ENCODE measurements at places on chromosomes 2 and 18.

DNA sequence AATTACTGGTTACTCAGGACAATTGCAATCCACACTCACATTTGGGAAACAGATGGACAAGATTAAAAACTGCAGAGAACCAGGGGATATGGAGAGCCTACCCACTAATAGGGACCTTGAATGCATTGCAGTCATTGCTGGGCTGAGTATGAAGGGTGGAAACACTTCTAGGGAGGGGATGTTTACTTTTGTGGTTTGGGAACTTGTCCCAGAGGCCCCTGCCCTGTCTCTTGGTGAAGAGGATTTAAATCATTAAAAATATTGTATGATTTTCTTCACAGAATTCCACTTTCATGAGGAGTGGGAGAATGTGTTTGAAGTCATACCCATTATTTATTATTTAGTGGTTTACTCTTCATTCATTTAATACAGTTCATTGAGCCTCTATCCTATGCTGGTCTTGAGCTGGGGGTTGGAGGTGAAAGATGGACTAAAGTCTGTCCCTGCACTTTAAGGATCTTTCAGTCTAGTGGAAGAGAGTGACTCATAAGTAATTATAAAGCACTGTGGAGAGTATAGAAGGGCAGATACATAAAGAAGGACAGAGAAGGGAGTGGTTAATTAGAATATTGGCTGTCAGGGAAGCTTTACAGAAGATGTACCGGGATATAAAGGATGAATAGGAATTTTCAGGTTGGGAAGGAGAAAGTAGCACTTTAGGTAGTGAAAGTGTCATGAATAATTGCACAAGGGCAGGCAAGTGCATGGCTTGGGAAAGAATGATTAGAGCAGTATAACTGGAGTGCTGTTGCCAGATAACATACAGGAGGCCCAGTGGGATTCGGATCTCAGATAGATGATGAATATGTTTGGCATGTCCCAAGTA lies 313.4 kb downstream of the LPIN1 start:
- DNase-seq, result no peak

- DNase-seq, result no peak
These were observed 1.6 kb upstream of the ERMN start for GRCh38 chr2:157327200-157327599.

- no peak for DNase-seq
These were observed 21.7 kb upstream of the LCLAT1 start for GRCh38 chr2:30425326-30425725.

DNA sequence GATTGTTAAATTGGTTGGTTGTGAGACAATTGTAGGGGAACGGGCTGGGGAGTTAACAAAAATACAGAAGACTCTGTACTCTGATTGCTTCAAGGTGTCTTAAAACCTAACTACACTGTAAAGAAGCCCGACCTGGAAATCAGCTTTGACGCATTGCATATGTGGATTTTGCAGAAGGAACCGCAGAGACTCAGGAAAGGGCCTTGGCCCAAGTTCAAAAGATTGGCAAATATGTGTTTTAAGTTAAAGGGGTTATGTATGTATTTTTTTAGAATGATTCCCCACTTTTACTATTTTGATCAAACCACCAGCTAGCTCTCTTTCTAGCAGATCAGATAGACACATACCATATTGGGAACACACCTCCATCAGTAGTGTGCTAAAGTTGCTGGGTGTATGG lies 18.0 kb upstream of the EDAR start:
- DNase-seq, result no peak

GRCh38 chr18:36620788-36621187 lies 208.0 kb downstream of the TPGS2 start:
- DNase-seq, result no peak

- DNase-seq, result no peak
These were observed 200.6 kb downstream of the NRP2 start for GRCh38 chr2:205882806-205883425.

DNA sequence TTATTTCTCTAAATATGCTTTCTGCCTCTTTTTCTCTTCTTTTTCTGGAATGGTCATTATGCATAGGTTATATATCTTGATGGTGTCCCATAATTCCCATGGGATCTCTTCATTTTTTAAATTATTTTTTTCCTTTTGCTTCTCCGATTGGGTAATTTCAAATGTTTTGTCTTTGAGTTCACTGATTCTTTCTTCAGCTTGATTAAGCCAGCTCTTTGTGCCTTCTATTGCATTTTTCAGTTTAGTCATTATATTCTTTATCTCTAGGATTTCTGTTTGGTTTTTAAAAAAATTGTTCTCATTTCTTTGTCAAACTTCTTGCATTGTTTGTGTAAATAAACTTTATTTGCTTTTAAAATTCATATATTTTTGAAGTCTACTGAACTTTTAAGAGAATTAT lies 251.1 kb downstream of the INSIG2 start:
- no peak for DNase-seq

DNA sequence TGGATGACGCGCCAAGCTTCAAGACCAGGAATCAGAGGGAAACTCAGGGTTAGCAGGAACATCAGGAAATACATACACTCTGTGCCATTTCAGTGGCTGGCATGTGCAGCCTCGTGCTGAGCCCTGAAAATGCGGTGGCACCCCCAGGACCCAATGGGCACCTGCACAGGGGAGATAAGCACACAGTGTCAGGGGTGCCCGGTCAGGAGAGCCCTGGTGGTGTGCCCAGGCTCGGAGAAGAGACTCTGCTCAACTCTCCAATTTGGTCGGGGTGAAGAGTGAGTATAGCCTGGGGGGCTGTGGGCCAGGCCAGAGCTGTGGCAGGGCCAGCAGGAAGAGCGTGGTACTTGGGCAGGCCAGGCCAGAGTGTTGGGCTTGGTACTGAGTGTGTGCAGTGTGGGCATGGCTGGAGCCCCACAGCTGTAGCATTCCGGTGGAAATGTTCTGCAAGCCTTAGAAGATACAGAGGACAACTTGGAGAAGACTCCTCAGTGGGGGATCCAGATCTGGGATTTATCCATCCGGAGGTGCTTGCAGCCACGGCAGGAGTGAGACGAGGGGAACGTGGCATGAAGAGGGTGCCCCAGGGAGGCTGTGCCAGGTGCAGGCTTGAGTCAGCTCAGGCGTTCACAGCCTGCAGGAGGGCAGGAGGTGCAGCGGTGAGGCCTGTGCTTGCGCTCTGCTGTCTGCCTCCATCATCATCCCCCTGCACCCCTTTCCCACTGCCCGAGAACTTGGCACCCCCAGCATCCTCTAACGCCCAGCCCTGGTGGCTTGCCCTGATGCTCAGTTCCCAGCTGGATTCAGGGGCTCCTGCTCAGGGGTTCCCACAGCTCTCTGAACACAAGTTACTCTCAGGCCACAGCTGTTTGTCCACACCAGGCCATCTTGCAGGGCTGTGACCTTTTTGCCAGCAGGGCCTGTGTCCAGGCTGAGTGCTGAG lies 451.7 kb upstream of the HS6ST1 start:
- no peak for DNase-seq

- DNase-seq, result no peak
These were observed 6.7 kb downstream of the SFTPB start for GRCh38 chr2:85661139-85661858.

GRCh38 chr2:7633566-7634153 lies 716.4 kb downstream of the RNF144A start:
- no peak for DNase-seq

DNA sequence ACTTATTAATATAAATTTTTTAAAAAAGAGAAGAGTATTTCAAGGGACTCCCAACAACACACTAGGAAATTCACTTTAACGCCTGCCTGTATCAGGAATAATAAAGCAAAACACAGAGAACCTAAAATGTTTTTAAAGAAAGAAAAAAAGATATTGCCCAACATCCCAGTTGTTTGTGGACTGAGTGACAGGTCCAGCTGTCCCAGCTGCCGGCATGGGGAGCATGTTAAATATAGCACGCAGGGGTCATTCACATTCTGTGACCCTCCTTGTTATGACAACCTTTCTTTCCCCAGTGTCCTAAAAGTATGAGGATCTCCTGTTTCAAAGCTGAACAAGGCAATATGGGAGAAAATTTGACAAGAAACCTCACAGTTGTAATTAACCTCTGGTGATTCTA lies 4.4 kb downstream of the KLHL41 start:
- no peak for DNase-seq

- DNase-seq, result no peak
These were observed 40.9 kb downstream of the RNF144A start for GRCh38 chr2:6957910-6958615.

DNA sequence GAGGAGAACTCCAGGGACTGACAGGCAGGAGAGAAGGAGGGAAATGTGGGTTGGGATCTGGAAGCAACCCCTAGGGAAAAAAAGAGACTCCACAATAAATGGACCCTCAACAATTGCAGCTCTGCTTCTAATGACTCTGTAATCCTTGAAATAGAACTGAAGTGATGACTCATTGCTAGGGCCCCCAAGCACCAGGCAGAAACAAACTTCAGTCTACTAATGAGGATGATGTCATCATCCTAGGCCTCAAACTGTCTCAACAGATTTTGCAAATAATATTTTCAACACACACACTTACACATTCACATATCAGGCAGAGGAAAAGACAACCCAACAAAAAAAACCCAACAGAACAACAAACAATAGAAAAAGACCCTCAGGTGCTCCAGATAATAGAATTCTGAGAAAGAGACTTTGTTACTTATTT lies 143.3 kb downstream of the HDAC4 start:
- peak; percentile 38 for DNase-seq

DNA sequence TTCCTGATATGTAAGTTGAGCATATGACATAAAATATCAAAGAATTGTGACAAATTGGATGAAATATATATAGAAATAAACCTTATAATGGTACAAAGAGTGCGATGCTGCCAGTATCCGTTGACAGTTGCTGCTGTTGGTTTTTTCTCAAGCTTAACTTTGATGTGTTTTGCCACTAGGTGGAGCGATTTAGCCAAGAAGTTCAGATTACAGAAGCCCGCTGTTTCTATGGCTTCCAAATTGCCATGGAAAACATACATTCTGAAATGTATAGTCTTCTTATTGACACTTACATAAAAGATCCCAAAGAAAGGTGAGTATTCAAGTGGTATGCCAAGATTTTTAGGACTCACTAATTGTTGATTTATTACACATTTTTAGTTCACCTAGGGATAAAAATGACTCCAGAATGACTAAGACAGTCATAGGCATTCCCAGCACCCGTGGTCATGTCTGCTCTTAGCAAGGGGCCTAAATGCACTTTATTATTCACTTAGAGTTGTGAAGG lies 2.1 kb downstream of the RRM2 start:
- peak; percentile 71 for DNase-seq

DNA sequence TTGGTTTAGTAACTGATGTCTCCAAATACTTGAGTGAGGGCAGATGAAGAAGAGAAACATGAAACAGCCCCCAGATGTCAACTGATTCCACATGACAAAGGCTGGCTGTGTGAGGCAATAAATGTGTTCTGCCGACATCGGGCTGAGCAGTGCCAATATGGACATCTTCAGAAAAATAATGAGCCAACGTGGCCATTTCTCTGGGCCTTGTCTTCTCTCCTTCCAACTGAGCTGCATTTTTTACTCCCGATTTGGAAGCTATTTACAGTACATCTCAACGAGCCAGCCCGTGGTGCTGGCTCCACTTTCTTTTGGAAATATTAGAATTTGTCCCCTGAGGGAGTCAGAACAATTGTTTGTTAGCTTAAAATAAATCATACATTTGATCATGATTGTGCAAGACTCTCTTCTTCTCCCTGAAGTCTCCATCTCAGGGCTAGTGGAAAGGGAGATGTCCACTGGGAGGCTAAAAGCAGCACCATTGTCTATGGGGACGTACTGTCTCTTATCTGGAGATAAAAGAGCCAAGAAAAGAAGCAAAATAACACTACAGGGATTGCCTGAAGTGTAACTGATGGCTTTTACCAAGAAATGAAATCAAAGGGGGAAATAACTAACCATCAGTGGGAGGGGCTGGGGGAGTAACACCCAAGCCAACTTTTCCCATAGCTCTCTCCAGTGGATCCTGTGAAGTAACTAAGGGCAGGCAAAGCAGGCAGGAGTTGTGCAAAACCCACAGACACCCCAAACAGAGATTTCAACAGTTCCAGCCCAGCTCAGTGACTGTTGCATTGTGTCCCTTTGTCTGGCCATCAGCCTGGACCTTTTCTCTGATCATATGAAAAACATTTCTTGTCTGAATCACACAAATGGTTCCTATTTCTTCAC lies 114.8 kb downstream of the RDH14 start:
- DNase-seq, result no peak

DNA sequence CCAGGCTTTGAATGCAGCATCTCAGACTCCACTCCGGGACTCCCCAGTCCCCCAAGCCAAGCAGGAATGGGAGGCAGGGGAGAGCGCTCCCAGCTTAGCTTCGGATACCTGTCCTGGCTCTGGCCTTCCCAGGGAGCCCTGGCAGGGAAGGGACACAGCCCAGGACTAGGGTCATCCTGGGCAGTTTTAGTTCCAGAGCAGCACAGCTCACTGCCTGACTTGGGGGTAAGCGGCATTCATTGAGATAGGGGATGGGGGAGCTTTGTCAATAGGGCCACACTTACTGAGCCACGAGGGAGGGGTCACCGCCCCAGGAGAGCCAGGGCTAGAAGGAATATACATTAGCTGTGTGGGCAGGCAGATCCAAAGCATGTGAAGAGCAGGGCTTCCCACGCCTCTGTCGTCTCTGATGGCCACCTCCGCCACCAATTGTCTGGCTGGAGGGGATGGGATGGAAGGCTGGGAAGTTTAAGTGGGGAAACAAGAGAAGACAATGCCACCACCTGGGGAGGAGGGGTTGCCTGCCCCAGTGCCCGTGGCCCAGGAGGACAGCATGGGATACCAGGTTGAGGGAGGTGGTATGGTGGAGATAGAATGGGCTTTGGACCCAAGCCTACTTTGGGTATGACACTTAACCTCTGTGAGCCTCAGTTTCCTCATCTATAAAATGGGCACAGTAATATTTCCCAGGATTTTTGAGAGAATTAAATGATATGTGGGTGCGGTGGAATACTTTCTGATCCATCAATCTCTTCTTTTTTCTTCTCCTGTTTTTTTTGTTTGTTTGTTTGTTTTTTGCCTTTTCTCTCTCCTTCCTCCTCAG lies 40.2 kb downstream of the SCTR start:
- DNase-seq, result no peak

- no peak for DNase-seq
These were observed 167.9 kb downstream of the IRS1 start for GRCh38 chr2:226631671-226632070.

- no peak for DNase-seq
These were observed at the start of gene C2orf92 for GRCh38 chr2:97669448-97669847. TSS of gene C2orf92 (plus strand) at chr2:97669713. CDS start at chr2:97669789, 76 bp downstream.

DNA sequence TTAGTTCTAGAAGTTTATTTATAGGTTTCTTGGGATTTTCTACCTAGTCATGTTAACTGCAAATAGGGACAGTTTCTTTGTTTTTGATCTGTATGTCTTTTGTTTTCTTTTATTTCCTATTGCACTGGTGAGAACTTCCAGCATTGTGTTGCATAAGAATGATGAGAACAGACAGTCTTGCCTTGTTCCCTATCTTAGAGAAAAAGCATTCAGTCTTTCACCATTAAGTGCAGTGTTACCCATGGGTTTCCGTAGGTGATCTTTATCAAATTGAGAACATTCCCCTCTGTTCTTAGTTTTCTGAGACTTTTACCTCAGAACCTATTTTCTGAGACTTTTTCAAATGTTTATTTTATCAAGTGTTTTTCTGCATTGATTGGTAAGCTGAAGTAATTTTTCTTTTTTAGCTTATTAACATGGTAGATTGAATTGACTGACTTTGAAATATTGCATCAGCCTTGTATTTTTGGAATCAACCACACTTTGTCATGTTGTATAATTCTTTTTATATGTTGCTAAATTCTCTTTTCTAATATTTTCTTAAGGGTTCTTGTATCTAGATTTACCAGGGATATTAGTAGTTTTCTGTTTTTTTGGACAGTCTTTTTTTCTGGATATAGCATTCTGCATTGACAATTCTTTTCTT lies 17.2 kb downstream of the MFSD6 start:
- no peak for DNase-seq

Measured in CD4-positive, alpha-beta T cell treated with Interleukin-6 at 100 ng/mL for 8 hours (primary cell).